CD8-positive, alpha-beta T cell (primary cell): ENCODE measurements at places on chromosomes 7 and 10.

DNA sequence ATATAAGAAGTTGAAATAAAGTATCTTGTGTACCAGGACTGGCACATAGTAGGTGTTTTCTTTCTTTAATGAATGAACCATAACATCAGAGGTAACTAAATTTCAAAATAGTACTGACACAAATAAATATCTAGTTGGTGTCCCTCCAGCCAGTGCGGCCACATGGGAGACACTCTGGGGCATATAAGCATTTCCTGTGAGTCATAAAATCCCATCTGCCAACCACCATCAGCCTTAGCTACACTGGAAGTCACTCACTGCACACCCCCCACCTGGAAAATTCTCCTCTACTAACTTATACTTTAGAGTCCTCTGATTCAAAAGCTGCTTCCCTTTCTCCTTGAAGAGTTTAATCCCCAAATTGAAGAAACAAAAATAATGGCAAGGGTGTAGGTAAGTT lies 32.5 kb downstream of the DYDC1 start:
- DNase-seq: no peak

DNA sequence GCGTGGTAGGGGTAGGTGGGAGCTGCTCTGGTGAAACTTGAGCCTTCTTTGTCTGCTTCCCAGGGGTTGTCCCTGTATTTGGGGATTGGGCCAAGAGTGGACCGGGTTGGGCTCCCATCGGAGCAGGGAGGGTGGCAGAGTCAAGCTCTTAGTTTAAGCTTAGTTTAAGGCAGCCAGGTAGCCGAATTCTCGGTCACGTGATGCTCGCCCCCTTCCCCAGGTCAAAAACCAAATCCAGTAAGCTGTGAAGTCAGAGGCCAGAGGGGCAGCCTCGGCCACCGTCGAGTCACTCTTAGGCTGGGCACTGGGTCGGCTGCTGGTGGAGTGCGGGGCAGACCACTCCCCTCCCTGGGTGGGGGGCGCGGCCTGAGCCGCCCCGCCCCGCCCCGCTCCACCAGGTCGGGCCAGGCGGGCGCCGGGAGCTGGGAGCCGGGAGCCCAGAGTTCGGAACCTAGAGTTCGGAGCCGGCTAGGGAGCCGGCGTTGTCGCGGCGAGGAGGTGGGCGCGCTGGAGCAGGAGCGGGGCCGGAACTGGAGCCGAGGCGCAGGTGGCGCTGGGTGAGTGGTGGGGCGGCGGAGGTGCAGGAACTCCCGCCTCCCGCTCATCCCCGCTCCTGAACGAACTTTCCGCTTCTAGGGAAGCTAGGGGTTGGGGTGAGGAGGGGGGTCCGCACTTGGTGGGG lies 2.8 kb upstream of the LZTS2 start:
- DNase-seq: no peak

- DNase-seq: no peak
Observed at GRCh38 chr10:126081841-126082466, 185.6 kb downstream of the FANK1 start.

GRCh38 chr10:116912162-116912561 lies 62.9 kb downstream of the ENO4 start:
- no peak for DNase-seq

- DNase-seq: no peak
Observed at GRCh38 chr7:50246551-50246950, 58.0 kb upstream of the IKZF1 start.

- no peak for DNase-seq
Observed at GRCh38 chr7:124751027-124751426, 14.6 kb downstream of the GPR37 start.

DNA sequence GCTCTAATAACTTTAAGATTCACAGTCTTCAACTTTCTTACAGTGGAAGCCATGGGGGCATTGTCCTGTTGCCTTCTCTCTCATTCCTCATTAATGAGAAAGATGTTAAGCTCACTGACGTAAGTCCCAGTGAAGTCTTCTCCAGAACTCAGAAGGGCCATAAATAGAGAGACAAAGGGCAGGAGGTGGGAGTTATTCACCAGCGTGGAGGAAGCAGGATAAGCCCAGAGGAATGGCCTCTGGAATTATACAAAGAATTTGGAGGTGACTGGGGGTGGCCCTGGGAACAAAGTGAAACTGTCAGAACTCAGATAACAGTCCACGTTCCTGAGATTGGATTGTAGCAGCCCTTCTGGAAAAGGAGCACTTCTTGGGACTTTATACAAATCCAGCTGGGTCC lies 52.4 kb downstream of the SORBS1 start:
- DNase-seq: no peak

GRCh38 chr7:18976715-18977471 lies 140.5 kb downstream of the TWIST1 start:
- no peak for DNase-seq

- no peak for DNase-seq
Observed at GRCh38 chr7:51072281-51072680, 244.3 kb downstream of the COBL start.

GRCh38 chr7:99755085-99755484 lies 20.1 kb upstream of the CYP3A7 start:
- no peak for DNase-seq

DNA sequence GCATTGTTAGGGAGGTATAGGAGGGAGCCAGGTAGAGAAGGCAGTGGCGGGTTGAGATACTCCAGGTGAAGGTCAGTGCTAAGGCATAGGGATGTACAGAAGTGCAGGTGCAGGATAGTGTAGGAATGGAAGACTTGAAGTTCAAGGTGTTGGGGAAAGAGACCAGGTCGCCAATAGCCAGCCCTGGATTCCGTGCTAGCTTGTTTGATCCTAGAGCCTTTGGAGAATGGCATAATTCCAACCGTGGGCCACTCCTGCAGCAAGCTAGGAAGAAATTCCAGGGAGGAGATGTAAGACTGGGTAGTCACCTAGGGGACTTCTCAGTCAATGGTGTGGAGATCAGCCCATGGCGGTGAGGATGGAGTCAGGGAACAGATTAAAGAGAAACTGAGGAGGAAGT lies 272.7 kb downstream of the RPS24 start:
- DNase-seq: no peak

DNA sequence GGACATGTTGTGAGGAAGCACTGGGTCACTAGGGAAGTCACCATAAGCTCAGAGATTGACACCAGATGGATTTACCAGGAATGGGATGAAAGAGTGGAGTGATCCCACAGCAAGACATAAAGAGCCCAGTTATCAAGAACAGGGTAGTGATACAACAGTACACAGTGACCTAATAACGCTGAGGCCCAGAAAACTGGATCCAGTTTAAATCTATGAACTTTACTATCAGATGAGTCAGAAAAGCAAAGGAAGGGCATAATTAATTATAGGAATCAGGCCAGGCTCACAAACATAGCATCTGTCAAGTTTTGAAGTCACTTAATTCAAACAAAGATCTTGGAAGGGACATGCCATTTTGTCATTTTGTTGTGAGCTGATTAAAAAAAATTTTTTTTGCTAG lies 73.5 kb downstream of the LRRN3 start:
- no peak for DNase-seq

DNA sequence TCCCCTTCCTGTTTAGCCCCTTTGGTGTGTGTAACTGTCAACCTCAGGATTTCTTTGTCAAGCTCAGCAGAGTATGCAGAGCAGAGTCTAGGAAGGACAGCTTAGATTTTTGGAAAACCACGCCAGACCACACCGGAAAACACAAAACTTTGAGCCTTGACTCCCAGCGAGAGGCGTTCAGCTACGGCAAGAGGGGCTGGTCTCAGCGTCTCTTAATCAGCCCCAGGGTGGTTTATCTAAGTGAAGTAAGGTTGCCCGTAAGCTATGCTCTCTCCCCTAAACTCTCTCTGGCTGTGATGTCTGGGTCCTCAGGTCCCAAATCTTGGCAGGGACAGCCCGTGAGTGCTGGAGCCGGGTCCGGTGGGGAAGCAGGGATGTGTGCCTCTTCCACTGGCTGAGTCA lies 230.9 kb downstream of the KLF6 start:
- peak; percentile 12 for DNase-seq

DNA sequence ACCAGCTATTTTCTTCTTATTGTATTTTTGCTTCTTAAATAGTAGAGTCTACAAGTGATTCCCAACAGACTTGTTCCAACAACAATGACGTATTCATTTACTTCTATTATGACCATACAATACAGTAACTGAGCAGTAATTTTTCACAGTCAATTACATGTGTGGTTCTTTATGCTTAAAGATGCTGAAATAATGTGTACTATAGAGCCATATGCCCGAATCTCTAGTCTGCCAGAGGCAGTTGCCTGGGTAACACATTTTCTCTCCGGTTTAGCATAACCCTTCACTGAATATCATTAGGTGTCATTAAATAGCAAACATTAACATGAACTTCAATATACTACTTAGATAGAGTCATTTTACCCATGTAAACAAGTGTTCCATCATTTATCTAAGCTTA lies 75.0 kb downstream of the SLC25A13 start:
- DNase-seq: no peak

DNA sequence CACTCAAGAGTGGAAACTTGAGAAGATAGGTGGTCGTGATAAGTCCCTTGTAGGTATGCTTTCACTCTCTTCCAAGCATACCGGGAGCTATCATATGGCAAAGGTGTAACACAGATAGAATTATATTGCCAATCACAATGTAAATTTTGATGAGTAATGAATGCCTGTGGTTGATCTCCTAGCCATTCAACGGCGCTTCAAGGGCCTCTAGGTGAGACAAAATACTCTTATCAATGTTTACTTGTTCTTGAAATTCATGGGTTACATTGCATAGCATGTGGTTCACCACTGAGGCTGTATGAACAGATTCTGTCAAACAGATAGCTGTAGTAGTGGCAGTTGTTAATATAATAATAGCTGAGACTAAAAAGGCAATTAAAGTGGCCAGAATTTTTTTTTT lies 82.4 kb downstream of the THSD7A start:
- DNase-seq: no peak

GRCh38 chr7:101814081-101814990 lies 3.1 kb upstream of the CUX1 start:
- DNase-seq: peak; percentile 50

DNA sequence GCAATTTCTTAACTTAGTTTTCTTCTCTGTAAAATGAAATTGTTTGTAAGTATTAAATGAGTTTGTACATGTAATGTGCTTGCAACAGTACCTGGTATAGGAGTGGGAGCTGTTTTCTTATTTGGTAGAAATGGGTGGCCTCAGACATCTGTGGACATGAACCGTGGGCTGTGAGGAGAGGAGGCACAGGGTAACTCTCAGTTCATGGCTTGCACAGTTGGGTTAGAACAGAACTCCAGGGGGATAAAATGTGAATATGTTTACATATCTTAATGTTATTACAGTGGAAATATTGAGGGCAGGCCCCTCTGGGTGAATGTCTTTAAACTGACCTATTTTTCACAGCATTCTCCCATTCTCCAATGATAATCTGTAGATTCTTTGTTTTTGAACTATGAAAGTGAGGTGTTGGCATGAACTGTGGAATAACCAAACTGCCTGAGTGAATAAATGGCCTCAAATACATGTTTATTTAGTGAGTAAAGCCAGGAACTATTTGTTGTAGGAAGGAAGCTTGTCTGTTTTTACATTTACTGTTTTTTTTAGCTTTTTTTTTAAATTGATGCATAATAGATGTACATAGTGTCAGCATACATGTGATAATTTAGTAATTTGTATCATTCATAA lies 2.6 kb downstream of the ABCA13 start:
- no peak for DNase-seq

GRCh38 chr10:129896860-129897200 lies 67.2 kb downstream of the EBF3 start:
- no peak for DNase-seq

DNA sequence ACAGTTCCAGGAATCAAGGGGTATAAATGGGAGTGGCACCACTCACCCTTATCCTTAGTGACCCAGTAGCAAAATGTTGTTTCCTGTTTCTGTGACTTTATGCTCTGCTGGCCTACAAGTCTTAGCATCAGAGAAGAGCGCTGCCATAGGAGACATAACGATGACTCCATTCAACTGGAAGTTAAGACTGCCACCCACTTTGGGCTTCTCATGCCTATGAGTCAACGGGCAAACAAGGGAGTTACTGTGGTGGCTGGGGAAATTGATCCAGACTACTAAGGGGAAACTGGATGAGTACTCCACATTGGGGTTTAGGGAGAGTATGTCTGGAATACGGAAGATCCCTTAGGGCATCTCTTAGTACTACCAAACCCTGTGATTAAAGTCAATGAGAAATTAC lies 40.6 kb upstream of the PIK3CG start:
- no peak for DNase-seq

GRCh38 chr10:100895896-100896295 lies 16.9 kb upstream of the SLF2 start:
- no peak for DNase-seq

DNA sequence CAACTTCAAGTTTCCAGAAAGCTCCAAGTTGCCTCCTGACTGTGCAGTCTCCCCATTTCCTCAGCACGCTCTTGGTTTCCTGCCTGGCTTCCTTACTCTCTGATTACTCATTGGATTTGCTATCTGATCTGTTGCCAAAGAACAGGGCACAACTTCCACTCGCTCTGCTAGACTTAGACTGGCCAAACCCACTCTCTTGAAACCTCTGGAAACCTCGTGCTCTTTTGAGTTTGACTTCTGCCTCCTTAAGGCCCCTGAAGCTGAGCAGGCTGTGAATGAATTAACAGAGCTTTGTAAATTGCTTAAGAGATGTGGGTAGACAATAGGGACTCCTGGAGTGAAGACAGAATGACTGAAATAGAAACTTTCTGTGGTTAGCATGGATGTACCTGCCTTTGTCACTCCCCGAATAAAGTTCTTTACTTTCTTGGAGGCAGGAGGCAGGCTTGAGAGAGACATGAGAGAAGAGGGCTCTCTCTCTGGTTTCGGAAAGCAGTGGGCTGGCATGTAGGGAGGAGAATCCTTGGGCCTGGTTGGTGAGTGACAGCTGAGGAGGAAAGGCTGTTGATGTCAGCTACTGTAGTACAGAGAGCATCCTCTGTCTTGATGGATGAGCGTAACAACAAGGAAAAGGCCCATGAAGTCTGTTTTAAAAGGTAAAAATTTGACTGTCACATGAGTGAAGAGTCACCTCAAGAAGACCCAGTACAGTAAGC lies 70.8 kb downstream of the CHN2 start:
- no peak for DNase-seq

DNA sequence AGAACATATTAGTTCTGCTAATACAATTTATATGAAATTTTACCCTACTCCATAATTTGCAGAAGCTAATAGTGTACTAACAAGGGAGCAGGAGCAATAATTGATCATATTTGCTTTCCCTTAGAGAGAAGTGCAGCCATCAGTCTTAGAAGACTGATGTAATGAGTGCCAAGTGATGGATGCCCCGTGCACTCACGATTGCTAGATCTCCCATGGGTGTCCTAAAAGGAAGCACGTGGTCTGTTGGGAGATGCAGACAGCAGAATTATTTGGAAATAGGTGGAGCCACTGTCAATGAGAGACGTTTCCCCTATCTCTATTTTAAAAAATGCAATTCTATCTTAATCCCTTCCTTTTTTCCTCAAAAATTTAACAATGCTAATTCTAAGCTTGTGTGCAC lies 772.2 kb upstream of the C7orf33 start:
- DNase-seq: no peak

- DNase-seq: peak; percentile 73
Observed at GRCh38 chr10:43120929-43121314, 17.3 kb upstream of the CSGALNACT2 start.
